Inflammatory macrophage (primary cell): ENCODE measurements at places on chromosomes 3 and 15.

- no peak for DNase-seq
These were observed 1136.1 kb downstream of the OTOL1 start for GRCh38 chr3:162632672-162633071.

- peak; percentile 68 for DNase-seq
These were observed 539.0 kb downstream of the FGF12 start for GRCh38 chr3:192188218-192188835.

DNA sequence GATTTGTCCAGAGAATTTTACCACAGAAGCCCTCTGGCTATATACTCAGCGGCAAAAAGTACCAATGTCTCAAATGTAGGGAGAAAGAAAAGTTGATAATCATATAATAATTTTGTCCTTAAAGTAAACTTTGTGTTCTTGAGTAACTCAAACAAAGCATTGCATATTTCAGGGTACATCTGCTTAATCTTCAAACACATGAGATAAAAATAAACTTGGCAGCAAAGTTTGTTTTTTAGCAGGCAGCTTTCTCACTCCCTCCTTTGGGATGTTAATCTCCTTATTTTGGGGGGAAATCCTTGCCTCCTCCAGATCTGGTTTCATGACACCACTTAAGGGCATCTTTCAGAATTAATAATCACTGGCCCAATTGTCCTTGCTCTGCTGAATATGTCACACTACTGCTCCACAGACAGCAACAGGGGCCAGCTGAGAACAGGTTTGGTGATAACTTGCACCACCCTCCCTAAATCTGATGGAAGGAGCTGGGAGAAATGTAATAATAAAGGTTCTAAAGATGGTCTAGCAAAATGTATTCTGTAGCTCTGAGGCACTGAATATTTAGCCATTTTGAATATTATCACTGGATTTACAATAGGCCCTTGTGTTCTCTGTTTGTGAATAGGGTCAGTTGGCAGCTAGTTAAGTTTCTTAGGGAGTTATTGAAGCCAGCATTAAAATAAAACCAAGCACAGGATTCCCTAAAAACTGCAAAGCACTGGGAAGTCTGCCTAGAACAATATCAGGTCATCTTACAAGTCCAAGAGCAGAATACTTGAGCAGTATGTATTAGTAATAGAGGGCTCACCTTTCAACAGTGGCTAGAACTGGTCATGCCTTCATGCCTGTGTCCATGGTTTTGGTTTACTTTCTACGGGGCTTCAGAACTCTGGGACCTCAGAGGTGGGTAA is 79.2 kb downstream of the EFL1 start:
- no peak for DNase-seq

DNA sequence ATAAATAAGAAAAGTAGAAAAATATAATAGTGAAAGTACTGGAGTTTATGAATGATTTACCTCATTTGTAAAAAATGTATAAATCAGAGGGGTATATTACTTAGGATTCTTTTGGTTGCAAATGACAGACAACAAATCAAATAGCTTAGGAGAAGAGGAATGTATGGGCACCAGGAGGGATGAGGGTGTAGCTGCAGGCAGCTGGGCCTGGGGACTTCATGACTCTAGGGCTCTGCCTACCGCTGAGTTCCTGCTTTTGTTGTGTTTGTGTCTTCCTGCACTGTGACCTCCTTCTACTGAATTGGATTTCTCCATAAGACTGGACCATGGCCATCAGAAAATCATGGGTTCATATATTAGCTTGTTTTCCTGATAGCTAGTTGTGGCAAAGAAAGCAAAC is 27.9 kb upstream of the PDE8A start:
- DNase-seq, result no peak

DNA sequence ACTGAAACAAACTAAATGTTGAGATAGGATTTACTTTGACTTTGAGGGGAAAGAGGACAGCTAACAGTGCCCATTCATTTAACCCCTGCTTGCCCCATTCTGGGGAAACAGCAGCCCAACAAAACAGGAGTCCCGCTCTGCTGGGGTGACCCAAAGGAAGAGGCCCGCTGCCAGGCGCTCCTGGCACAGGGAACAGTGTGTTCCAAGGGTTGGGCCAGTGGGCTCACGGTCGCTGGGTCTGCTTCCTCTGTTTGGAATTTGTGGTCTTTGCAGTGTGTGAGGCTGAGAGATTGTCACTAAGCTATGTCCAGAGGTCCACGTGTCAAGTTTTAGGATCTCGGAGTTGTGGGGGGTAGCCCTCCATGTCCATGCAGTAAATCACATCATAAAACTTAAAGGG is 250.4 kb upstream of the C2CD4B start:
- DNase-seq, result no peak

DNA sequence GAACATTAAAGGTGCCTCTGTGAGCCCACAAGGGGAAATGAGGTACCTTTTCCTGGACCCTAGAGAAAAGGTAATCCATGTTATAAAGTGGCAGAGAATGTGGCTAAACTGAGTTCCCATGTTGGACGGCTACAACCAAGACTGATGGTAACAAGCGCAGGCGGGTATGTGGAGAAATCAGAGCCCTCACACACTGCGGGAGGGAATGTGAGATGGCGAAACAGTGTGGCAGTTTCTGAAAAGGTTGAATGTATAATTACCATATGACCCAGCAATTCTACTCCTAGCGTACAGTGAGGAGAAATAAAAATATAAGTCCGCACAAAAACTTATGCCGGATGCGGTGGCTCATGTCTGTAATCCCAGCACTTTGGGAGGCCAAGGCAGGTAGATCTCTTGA is 24.1 kb upstream of the SHISA5 start:
- peak; percentile 85 for DNase-seq

GRCh38 chr15:97691078-97691477 is 269.4 kb upstream of the ARRDC4 start:
- DNase-seq, result no peak

DNA sequence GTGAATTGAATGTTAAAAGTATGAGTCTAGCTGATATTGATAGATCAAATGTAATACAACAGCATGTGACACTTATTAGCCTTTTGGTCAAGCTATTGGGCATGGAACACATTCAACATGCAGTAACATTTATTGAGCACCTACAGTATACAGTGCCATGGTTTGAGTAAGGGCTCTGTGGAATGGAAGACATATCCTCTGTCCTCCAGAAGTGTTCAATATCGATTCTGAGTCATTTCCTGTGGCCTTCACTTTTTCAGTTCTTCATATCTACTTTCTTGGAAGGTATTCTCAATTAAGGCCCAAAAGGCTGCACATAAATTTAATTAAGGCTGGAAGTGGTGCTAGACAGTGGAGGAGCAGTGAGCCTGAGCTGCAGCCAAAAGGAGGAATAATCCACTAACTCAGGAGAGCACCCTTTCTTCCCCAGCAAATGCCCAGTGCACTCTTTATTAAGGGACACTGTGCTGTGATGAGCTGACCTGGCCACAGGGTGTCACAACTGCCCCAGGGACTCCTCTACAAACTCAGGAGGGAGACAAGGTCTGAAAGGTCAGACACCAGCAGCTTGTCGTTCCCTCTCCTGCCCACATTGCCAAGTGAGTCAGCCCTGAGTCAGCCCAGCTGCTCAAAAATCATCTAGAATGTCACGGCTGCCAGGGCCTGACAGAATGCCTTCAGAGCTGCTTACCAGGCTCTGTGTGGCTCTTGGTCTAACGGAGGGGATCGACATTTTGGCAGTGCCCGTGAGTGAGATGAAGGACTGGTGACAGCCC is 544.8 kb downstream of the AGBL1 start:
- DNase-seq, result peak; percentile 19

- peak; percentile 12 for DNase-seq
These were observed 1.3 kb downstream of the SLC7A14 start for GRCh38 chr3:170584585-170585007.

DNA sequence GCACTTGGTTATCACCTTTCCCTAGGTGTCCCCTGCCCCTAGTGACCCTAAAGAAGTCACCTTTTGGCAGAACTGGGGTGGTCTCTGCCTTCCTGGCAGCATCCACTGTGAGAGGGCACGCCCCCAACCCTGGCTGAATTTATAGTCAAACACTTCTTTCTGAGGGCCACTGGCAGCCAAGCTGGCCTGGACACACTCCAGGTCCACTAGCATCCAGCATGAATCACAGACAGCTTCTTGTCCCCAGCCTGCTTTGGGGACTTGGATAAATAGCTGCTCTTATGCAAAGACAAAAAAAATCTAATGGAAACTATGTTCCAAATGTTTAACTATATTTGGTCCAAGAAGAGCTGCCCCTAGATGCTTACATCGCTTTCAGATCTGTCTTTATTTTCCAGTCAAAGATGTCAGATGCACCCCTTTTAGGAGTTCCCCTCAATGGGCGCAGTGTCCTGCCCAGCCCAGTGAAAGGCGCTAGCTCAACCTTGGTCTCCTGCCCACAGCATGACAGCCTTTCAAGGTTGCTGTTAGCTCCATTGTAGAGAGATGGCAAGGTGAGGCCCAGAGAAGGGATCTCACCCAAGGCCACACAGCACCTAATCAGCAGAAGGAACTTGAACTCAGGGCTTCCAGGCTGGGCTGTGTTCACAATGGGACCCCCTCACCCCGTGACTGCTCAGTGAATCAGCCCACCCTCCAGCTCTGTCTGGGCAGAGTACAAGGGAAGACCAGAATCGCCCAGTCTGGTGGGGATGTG is 7.0 kb downstream of the RASL12 start:
- DNase-seq, result no peak

DNA sequence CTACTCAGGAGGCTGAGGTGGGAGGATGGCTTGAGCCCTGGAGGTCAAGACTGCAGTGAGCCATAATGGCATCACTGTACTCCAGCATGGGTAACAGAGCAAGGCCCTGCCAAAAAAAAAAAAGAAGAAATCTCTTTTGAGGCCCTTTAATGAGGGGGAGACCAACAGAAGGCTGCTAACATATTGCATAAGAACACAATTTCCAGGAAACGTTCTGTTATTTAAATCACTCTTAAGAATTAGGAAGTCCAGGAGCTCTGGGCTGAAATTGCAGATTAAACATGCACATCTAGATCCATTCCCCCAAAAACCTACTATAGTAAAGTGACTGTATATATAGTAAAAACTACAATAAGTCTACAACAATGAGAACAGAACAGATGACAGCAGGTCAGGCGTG is 16.1 kb upstream of the BLM start:
- peak; percentile 92 for DNase-seq

GRCh38 chr15:70220490-70221096 is 122.9 kb upstream of the TLE3 start:
- no peak for DNase-seq

DNA sequence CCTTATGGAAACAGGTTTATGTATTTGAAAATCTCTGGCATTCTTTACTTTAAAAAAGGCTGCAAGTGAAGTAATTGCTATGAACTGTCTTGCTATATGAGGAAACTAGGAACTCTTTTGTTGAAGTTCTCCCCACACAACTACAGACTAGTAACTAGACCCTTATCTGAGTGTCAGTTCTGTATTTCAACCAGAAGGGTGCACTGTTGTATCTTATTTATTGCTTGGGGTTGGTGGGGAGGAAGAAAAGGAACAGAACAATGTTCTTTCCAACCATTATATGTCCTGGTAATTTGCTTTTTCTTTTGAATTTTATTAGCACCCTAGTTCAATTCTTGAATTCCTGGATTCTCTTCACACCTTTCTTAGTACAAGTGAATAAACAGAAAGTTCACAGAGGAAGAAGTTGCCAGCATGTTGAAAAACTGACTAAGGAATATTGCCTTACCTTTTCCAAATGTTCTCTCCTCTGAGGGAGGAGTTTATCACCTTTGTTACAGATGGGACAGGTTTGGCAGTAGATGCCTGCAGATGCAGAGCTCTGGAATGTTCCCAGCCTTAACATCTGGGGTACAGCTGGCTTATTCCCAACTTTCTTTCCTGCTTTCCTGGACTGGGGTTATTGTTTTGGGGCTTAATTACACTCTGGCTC is 162.4 kb upstream of the CFAP20DC start:
- peak; percentile 82 for DNase-seq

DNA sequence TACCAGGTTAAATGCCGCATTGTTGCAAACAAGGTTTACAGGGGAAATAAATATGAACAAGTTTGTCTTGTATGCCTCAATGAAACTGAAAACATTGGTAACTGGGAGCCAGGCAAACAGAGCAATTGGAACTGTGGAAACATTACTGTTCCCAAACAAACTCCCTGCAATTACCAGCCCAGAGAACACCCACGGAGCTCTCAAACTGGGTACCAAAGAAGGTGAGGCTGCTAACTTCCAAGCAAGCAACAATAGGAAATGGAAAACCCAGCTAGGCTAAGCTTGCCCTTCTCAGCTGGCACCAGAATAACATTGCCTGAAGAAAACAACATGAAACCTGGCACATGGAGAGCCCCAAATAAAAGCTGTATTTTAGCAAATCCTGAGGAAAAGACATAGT is 218.9 kb upstream of the THRB start:
- no peak for DNase-seq

GRCh38 chr15:90234096-90234988 is at the start of gene GDPGP1:
Gene GDPGP1, plus strand, starts transcription at chr15:90234209. Its CDS starts 6,700 bp downstream, at chr15:90240909.
- DNase-seq, result peak; percentile 22

- DNase-seq, result peak; percentile 8
These were observed 15.6 kb upstream of the SH3GL3 start for GRCh38 chr15:83431521-83431920.

- DNase-seq, result no peak
These were observed 85.9 kb downstream of the NCEH1 start for GRCh38 chr3:172624999-172625398.

DNA sequence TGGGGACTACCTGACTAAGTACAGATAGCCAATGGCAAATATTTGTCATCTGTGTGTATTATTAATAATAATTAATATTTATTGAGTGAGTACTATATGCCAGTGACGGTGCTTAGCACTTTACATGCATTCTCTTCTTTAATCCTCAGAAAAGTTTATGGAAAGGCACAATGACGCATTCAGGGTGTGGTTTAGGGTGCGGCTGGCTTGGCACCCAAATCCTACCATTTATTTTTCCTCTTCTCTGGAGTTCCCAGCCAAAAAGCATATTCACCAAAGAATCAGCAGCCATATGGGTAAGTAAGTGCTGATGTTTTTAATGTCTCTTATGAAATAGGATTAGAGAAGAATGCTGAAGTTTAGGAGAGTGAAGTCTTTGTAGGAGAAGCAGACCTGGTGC is 140.4 kb upstream of the TP63 start:
- DNase-seq, result no peak

- no peak for DNase-seq
These were observed 5.9 kb downstream of the ACVR2B start for GRCh38 chr3:38459499-38460048.

DNA sequence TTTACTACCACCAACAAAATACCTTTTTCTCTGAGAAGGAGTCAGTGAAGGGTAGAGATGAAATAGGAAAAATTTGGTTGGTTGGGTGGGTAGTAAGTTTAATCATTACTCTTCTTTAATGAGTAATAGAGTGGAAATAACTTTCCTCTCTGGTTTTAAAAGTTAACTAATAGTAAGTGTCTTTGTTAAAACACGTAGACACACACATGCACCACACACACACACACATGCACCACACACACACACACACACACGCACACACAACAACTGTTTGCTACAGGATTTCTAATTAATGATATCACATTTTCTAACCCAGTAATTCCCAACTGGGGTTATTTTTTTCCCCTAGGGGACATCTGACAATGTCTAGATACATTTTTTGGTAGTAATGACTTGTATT is 84.1 kb downstream of the CHL1 start:
- no peak for DNase-seq
